Activated CD8-positive, alpha-beta memory T cell treated with anti-CD3 and anti-CD28 coated beads, Interleukin-2, amount 50 U/mL, for 4 hours (primary cell): ENCODE measurements at places on chromosomes 13 and 19.
A peak's percentile ranks its signal among the peaks of the same experiment; 100 is the strongest.

DNA sequence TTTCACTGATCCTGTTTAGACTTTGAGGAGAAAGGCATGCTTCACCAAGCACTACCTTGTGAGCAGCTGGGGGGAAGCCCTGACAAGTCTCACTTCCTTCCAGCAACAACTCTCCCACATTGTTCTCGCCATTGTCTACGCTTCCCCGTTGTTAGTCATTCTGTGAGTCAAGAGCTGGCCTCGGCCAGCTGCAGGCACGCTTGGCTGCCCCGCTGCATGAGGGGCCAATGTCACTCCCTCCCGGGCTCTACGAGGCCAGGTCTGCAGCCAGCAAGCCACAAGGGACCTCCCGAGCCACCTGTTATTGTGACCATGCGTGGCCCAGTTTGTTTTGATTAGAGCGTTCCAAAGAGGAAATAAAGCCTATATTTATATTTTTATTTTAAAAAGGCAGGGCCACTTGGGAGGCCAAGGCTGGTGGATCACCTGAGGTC lies 220.9 kb downstream of the FOXO1 start:
- DNase-seq: no peak

- DNase-seq: no peak
These were observed 7.9 kb upstream of the PEAK3 start for GRCh38 chr19:2289714-2290435.

- no peak for DNase-seq
These were observed 1.2 kb downstream of the ITPKC start for GRCh38 chr19:40717880-40718773.

DNA sequence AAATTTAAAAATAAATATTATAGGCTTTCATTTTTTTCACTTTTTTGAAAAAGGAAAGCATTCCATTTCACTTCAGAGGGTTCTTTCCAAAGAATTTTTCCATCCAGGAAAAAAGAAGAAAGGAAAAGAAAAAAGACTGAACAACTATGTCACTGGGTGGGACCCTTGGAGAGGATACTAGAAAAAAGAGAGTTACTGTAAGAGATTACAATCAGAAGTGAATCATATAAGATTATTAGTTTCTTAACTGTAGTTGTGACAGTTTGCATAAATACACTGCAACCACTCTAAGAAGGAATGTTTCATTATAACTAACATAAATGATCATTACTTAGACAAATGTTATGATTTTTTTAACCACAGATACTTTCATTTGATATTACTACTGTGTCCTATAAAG lies 87.8 kb downstream of the KLF12 start:
- DNase-seq: no peak

GRCh38 chr13:51311231-51311630 lies 28.3 kb upstream of the SERPINE3 start:
- DNase-seq: no peak

DNA sequence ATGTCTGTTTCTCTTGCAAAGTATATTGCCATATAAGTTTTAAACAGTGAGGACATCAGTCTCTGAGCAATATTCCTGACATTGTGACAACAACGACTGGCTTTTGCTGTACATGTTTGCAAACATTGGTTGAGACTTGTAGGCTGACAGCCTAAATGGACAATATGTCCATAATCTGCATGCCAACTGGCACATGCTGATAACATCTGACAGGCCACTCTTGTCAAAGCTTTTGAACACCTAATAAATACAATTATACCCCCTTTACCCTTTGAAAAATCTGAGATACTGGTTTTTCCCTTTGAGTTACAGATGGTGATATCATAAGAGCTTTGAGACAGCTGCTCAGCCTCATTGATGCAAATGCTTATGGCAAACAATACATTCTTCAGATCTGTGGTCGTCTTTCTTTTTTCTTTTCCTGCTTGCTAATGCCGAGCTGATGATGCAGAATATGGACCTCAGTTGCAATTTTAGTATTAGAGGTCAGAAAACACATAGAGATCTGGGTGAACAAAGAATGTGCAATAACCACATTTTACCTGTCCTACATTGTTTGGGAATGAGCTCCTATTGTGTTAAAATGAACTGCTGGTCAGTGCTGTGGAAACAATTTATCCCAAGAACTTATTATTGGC lies 114.9 kb downstream of the RFC3 start:
- DNase-seq: no peak

DNA sequence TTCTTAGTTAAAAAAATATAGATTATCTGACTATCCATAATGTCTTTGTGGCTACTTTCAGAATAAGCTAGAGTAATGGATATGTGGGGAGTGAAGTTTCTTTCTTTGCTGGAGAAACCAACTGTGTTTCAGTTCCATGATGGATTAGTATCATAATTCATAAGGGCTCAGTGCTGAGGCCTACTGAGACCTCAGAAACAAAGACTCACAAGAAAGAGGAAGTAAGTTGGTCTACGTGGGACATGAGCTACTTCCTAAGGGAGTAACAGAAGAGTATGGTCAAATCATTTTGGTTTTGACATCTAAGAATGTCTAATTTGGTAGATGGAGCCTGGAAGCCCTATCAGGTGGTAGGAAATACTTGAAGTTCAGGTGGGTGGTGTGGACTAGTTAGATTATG lies 99.0 kb upstream of the HTR2A start:
- DNase-seq: no peak

GRCh38 chr19:15471639-15472101 lies 7.3 kb upstream of the RASAL3 start:
- no peak for DNase-seq

DNA sequence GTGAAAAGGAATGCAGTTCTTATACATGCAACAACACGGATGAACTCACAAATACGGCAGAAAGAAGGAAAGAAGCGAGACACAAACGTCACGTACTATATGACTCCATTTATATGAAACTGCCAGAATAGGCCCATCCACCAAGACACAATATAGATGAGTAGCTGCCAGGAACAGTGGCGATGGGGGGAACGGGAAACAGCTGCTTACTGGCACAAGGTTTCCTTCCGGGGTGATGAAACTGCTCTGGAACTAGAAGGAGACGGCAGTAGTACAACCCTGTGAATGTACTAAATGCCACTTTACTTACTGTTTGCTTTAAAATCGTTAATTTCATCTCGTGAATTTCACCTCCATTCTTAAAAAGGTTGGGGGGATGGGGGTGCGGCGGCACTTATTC lies 28.9 kb downstream of the MLLT1 start:
- no peak for DNase-seq

GRCh38 chr19:44212866-44213346 lies 574 bp downstream of the ZNF227 start:
- DNase-seq: no peak

DNA sequence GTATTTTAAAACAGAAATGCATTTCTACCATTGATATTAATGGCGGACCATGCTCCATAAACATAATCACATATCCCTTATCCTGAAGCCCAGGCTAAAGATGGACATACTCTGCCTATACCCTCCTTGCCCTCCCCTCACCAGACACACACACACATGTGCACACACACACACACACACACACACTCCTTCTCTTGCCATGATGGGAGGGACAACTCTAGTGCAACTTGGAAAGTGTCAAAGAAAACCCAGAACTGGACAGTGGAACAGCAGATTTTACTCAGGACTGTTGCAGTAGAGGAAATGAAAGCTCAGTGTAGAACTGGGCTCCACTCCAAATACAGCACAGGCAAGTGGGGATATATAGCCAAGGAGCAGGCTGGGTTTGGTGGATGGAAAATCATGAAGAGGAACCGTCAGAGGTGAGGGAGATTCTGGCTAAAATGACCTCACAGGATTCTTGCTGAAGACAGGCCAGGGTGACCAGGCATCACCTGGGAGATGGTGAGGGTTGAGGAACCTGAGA lies 40.8 kb downstream of the TNFRSF19 start:
- DNase-seq: no peak

- no peak for DNase-seq
These were observed 74.8 kb downstream of the TSHZ3 start for GRCh38 chr19:31274251-31275067.

DNA sequence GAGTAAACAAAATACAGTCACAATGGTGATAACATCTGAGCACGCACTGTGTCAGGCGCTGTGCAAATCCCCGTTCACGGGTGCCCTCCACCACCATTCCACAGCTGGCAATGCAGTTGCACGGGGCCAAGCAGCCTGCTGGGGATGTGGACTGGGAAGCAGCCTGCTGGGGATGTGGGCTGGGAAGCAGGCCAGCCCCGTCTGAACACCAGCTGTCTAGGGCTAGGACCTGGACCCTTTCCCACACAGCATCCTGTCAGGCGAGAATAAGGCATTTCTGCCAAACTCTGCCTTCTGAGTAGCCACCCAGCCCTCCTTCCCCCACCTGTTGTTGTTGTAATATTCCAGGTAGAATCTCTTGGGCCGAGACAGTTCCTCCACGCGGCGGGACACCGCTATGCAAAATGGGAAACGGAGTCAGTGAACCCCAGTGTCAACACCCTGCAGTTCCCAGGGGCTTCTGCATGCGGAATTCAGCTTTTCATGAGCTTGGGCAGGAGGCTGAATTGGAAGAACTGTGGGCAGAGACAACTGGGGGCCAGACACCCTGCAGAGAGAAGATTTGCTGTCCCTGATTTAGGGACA lies 27.8 kb upstream of the MIER2 start:
- no peak for DNase-seq

DNA sequence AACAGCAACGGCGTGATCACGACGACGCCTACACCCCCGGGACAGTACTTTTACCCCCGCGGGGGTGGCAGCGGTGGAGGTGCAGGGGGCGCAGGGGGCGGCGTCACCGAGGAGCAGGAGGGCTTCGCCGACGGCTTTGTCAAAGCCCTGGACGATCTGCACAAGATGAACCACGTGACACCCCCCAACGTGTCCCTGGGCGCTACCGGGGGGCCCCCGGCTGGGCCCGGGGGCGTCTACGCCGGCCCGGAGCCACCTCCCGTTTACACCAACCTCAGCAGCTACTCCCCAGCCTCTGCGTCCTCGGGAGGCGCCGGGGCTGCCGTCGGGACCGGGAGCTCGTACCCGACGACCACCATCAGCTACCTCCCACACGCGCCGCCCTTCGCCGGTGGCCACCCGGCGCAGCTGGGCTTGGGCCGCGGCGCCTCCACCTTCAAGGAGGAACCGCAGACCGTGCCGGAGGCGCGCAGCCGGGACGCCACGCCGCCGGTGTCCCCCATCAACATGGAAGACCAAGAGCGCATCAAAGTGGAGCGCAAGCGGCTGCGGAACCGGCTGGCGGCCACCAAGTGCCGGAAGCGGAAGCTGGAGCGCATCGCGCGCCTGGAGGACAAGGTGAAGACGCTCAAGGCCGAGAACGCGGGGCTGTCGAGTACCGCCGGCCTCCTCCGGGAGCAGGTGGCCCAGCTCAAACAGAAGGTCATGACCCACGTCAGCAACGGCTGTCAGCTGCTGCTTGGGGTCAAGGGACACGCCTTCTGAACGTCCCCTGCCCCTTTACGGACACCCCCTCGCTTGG lies 966 bp downstream of the JUNB start:
- peak; percentile 77 for DNase-seq

DNA sequence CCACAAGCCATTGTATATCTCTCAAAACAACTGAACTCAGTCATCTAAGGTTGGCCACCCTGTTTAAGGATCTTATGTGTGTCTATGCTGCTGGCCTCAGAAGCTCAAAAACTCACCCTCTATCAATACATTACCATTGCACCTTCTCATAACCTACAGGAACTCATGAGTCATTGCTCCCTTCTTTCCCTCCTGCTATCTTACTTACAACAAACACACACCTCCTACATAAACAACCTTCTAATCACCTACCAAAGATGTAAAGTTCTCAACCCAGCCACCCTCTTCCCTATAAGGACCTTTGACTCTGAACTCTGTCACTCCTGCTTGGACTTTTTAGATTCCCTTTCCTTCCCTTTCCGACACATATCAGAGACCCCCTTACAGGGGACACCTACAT lies 13.3 kb upstream of the ZSCAN4 start:
- DNase-seq: no peak
